ENCODE measurements at places on chromosomes 4 and X. TPM values are rescaled to one million over a fixed set of nuclear protein-coding genes. Genes with fewer than 3 reads are reported as not detected.

- no peak for DNase-seq
Measured at GRCh38 chrX:38138900-38139299, 81.8 kb downstream of the SRPX start.

GRCh38 chrX:123256378-123256777 is 72.3 kb downstream of the GRIA3 start:
- DNase-seq, result no peak

GRCh38 chr4:81137446-81137845 is 77.6 kb downstream of the PRKG2 start:
- DNase-seq, result no peak

DNA sequence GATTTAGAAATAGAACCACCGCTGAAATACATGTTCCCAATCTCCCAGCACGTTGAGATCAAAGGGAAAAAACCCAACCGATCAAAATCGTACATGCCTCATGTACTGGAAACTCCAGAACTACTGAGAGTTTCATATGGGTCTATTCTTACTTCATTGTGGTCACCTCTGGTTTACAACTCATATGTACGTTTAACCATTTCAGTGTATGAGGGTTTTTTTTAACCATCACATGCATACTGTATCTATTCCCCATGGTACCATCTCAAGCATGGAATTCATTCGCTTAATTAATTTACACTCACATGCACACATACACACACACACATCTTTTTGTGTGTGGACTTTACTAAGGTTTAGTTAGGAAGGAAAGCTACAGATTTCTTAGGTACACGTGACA is 46.0 kb upstream of the CLNK start:
- no peak for DNase-seq

DNA sequence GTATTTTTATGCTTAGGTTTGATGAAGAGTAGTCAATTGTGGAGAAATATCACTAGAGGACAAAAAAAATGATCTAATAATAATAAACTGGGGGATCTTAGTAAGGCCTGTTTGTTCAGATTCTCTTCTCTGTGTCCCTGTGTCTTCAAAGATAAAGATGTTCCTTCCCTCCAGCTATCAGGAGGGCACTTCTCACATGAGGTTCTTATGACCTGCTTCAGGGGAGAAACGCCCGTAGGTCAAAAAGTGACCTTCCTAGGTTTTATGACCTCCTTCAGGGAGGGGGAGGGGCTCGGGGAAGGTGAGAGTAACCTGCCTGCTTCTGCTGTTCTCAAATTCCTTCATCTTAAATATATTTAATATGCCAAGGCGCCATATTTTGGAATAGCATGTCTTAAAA is 89.2 kb upstream of the JADE1 start:
- no peak for DNase-seq

DNA sequence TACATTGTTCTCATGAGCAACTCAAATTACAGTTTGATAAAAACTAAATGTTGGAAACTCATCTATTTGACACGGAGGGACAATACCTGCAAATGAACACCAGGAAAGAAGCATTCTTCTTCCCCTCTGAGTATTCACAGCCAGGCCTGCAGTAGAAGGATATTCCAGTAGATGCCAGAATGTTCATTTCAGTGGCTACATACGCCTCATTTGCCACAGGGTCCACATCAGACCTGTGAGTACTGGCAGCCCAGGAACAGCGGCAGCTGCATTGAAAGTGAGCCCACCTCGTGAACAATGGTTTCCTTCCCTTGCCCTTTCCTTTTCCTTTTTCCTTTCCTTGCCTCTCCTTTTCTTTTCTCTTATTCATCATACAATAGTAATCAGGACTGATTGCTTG is 81.1 kb upstream of the NEIL3 start:
- DNase-seq, result peak; percentile 15

DNA sequence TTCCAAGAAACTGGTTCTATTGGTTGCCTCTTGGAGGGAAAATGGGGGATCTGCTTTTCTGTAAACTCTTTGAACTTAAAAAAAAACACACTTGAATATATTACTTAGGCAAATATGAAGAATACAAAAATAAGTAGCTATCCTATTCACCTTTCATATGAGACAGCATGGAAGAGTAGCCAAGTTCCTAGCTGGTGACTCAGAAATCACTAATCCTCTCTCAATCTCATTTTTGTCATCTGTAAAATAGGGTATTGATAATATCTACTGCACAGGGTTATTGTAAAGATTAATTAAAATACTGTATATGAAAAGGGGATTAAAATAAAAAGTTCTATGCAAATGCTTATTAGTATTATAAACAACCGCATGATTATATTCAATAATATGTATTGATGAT is 12.7 kb downstream of the MGARP start:
- DNase-seq, result no peak

DNA sequence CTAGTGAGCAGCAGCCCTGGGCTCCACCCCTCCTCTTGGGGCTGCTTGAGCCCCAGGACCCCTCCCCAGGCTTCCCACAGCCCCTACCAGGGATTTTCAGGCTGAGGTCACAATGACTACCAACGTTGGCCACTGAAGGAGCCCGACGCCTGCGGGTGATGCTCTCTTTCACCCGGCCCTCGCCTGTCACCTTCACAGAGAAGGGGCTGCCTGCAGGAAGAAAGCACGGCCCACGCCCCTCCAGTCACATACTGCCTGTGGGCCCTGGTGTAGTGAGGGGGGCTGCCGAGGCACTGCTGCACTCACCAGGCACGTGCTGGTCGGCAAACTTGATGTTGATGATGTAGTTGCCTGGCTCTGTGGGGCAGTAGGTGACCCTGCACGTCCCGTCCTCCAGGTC is 22.0 kb downstream of the FLNA start:
- no peak for DNase-seq

- DNase-seq, result no peak
Measured at GRCh38 chr4:12902735-12903134, 581.4 kb downstream of the RAB28 start.

DNA sequence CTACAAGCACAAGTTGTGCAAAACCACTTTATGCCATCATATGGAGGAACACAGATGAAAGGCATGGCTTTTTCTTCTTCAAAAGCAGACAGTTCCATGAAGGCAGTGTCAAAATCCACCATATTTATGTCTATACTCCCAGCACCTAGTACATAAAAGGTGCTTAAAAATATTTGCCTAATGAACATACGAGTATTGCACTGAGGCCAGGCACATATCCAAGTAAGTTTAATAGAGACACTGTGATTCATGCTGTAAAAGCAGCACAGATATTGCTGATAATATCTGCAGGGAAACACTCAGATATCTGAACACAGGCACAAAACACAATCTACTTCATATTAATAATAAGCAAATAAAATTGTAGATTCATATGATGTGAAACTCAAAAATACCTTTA is 48.1 kb upstream of the CXCL8 start:
- no peak for DNase-seq

- DNase-seq, result no peak
Measured at GRCh38 chr4:188707036-188707435, 567.8 kb downstream of the TRIML1 start.

- DNase-seq, result no peak
Measured at GRCh38 chrX:31024866-31025265, 47.0 kb downstream of the FTHL17 start.

- DNase-seq, result no peak
Measured at GRCh38 chr4:53644607-53645006, 53.3 kb upstream of the LNX1 start.

GRCh38 chr4:153146031-153146430 is 58.2 kb upstream of the TRIM2 start:
- DNase-seq, result no peak

DNA sequence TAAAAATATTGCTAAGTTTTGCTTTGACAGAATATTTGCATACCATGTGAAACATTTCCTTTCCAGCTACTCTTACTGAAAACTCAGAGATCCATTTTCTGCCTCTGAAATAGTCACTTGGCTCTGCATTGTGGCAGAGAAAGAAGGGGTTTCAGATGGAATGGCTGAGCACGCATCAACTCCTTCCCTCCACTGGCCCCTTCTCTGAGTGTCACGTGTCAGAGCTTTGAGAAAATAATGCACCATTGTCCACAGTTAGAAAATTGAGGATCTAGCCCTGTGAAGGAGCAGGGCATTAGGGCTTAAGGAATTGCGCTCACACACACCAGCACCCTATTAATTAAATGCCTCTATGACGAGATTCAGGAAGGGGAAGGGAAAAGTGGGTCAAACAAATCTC is 78.8 kb upstream of the FAT4 start:
- DNase-seq, result peak; percentile 44

DNA sequence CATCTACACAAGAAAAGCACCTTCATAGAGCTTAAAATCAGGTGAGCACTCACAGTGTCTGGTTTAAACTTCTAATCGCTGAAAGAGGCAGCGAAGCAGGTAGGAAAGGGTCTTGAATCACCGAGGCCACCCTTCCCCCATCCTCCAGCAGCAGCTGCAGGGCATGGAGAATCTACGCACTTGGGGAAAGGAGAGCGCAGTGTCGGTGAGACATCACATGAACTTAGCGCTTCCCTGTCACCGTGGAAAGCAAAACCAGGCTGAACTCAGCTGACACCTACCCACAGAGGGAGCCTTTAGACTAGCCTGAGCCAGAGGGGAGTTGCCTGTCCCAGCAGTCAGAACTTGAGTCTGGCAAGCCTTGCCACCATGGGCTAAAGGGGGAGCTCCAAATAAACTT is 197.2 kb upstream of the ZFP42 start:
- no peak for DNase-seq

GRCh38 chrX:5829469-5829868 is 399.2 kb downstream of the NLGN4X start:
- DNase-seq, result no peak

Gene CXCR3
- total RNA-seq, result not detected

Gene HTN3
- total RNA-seq, result not detected

Gene OPRPN
- not detected for total RNA-seq

Gene CXorf38
- 11.5 TPM for total RNA-seq

Gene GLRB
- 6.1 TPM for total RNA-seq

Gene OTOP1
- not detected for total RNA-seq

Gene NIPAL1
- 1.2 TPM for total RNA-seq

Gene SATL1
- total RNA-seq, result 0.09 TPM

Gene CENPE
- 55.7 TPM for total RNA-seq

Gene BANK1
- 0.19 TPM for total RNA-seq

All from neural progenitor cell (in vitro differentiated cells).